ENCODE measurements at places on chromosomes 12 and 14.

DNA sequence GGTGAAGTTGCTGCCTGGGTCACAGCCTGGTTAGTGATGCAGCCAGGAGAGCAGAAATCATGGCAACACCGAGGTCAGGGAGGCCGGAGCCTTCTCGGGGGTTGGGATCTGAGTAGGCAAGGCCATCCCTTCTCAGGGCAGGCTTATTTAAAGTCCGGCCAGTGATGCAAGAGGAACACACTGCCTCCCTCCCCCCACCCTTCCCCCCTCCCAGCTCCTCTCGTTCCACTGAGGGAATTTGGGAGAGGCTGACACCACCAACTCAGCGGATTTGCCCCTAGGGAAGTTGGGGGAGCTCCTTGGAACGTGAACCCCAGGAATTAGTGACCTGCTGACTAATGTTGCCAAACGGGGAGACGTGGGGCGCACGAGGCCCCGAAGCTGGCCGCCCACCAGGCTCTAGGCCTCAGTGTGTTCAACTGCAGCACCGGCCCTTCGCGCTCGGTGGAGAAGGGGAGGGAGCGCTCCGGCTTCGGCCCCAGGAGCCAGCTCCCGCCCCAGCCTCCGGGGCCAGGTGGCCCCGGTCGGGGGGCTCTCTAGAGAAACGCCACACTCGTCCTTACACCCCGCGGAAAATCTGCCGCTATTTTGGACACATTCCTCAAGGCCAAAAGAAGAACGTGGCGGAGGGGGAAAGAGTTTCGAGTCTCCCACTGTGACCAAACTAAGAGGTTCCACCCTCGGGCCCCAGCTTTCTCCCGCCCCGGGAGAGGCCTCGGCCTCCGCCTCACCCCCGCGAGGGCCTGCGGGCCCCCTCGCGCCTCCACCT is 1.6 kb downstream of the CTDSP2 start:
- peak; percentile 43 for DNase-seq

- DNase-seq: no peak
These were observed 47.2 kb upstream of the JDP2 start for GRCh38 chr14:75380656-75381055.

DNA sequence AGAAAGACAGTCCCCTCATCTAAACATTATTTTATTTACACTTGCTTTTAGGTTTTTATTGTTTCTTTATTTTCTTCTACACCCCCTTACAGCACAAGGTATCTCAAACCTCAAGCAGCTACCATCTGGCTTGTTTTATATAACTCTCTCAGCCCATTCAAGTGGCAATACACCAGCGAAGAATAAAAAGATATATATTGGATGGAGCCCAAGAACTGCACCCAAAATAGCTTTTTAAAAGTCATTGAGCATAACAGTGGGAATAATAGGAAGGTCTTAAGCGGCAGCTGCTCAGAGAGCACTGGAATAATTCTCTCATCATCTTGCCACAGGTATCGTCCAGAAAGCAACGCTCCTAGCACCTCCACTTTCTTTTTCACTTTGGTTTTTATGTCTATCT is 322.5 kb downstream of the SYT1 start:
- DNase-seq: no peak

- no peak for DNase-seq
These were observed 7.5 kb downstream of the HIP1R start for GRCh38 chr12:122842505-122843405.

- no peak for DNase-seq
These were observed 216.5 kb downstream of the PHLDA1 start for GRCh38 chr12:75814851-75815754.
